ENCODE measurements at places on chromosomes 3 and 15.

DNA sequence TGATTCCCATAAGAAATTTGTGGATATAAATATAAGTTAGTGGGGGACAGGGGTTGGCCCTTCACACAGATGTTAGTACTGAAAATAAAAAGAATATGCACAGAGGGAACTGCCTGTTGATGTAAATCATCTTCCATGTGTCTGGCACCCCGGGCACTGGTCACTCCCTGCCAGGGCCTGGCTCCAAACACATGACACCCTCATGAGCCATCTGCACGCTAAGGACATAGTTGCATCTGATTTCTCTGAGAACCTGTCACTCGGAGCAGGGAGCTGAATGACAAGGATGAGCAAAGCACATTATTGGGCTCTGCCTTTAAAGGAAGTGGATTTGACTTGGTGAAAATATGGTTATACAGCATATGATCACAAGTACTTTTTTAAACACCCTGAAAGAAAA, 66.2 kb upstream of the TSC22D2 start:
- no peak for DNase-seq

- DNase-seq, result no peak
Observed at GRCh38 chr15:63972801-63973200, 73.5 kb downstream of the DAPK2 start.

GRCh38 chr3:133037436-133037835, 755 bp upstream of the TMEM108 start:
- DNase-seq, result no peak

GRCh38 chr3:14242490-14243311, 64.1 kb downstream of the LSM3 start:
- DNase-seq, result no peak

All from activated gamma-delta T cell treated with anti-CD3 and anti-CD28 coated beads, Interleukin-2, amount 50 U/mL, for 16 hours (primary cell).